ENCODE measurements at places on chromosomes 5 and 9.

DNA sequence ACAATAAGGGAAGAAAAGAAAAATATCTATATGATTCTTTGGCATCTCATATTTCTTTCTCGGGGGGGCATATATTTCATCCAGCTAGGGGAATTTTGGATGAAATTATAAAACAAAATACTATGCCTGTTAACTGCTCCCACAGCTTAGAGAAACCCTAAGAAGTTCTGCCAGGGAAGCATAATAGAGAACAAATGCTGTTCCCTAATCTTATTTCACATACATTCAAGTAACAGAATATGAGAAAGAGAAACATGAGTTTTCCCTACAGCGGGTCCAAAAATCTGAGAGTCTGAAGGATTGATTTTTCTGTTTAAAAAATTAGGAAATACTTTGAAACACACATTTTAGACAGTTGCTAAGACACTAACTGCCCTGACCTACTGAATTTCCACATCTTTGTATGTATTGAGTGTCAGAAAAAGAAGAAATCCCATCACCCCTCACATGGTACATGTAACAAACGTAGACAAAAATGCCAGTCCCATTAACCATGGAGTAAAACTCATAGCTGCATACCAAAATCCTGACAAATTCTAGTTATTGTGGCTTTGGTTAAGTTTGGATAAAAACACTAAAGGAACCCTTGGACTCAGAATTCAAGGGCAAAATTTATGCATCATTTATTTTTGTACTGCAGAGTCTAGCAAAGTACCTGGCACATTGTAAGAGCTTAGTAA lies 620.2 kb upstream of the DMAC1 start:
- DNase-seq, result no peak

GRCh38 chr9:78533500-78533899 lies 236.6 kb downstream of the PSAT1 start:
- no peak for DNase-seq

DNA sequence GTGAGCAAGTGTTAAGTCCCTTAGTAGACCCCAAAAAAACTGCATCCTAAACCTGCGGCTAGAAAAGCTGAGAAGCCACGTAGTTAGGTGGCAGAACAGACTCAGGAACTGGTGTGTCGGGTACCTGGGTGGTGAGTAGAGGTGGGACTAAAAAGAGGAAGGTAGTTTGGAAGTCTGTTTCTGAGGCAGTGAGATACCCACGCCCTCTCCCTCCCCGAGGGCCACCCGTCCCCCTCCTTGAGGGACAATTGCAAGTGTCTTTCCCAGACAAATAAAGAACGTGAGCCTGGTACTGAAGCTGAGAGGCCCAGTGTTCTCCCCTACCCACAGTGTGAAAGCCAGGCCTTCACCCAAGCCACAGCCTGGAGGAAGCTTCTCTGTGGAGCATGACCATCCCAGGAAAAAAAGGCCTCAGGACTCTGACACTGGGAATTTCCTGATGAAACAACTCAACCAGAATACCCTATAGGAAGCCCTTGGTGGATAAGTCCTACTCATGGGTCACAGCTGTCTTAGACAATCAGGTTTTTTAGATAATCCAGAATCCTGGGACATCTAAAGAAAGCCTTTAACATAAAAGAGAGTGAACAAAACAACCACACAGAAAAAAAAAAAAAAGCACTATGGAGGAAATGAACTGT lies 7.0 kb upstream of the CD74 start:
- DNase-seq, result no peak

DNA sequence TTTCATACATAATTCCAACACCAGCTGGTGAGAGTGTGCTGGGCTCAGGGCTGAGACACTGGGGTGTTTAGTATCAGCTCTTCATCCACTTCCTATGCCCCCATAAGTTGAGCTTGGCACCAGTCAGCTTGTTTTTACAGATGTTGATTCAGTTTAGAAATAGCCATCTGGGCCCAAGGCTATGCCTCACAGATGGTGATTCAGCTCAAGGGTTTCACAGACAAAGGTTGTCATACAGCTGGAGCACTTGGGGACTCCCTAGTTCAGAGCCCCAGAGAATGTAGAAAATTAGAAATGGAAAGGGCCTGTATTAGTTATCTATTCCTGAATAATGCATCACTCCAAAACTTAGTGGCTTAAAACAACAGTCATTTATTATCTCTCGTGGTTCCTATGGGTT lies 10.3 kb upstream of the CRHBP start:
- no peak for DNase-seq

DNA sequence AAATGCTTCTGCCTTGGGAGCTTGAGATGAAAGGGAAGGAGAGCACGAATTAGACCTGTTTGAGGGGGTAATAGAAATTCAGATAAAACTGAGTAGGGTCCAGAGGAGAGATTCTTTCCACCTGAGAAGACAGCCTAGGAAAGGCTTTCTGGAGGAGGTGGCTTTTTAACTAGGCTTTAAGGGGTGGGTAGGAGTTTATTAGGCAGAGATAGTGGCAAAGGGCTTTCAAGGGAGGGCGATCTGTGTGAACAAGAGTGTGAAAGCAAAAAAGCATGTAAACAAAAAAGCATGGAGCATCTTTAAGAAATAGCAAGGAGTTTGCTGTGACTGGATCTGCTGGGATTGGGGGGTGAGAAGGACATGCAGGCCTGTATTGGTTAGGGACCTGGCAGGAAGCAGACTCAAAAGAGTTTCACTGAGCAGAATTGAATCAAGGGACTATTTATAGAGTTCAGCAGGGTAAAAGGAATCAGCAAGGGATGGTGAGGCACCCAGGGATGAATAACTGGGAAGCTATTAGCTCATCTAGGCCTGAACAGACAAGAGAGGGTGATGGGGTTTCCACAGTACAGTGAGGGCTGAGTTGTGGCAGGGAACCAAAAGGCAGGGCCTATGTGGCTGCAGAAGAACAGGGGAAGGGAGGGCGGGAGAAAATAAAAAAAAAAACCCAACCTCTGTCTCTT lies 18.8 kb downstream of the SLC1A1 start:
- DNase-seq, result peak; percentile 15

GRCh38 chr9:18795947-18796671 lies 236.9 kb downstream of the SAXO1 start:
- peak; percentile 73 for DNase-seq

GRCh38 chr9:77969083-77969482 lies 62.5 kb downstream of the GNAQ start:
- DNase-seq, result no peak

DNA sequence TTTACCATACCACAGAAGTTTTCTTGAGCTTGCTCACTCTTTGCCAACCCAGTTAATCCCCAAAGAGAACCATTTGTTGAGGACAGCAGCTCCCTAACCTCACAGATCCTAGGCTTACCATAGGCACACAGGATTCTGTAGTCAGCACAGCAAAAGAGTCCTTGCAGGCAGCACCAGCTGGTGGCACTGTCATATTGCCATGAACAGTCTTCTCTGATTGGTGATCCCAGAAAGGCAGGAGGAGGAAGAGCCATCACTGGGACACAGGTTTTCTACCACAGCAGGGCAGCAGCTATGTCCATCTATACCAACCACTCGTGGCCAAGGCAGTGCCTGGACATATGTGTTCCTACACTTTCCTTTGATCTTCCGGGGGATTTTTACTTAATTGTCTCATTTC lies 297.1 kb upstream of the CD180 start:
- peak; percentile 83 for DNase-seq

DNA sequence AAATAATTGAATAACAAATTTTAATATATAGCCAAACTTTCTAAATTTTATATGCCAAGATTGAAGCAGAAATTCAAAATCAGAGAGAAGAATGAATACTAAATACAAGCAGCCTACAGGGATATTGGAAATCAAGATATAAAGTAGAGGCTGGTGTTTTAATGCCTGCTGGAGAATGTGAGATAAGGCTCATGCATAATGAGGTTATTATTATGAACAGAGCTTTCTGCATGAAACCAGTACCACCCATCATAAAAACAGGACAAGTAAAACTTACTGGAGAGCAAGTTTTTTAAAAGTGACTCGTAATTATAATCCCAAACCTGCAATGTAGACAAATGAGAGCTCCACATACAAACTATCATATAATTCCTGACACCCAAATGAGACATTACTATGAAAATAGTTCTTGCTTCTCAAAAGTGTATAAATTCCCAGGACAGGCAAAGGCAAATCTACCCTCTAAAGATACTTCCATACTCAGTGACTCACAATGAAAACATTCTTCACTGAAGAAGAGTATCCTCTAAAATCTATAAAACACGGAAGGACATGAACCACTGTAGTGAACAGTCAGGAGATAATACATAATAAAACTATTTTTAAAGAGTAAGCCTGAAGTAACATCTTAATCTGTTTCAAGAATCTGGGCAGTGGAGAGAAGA lies 532.0 kb upstream of the GRAMD2B start:
- DNase-seq, result no peak

DNA sequence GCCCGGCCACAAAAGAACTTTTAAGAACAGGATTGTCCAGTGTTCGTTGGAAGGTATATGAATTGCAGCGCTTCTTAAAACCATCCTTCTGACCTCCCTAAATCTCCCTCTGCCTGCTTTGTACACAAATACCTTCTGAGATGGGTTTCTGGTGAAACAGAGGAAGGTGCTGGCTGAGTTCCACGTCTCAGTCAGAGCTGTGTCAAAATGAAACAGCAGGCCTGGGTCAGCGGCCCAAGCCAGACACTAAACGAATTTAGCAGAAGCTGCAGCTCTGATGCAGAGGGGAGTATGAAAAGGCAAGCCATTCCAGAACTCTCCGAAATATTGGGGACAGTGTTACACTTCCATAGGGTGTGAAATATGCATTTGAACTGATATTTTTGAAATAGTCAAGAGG lies 37.8 kb upstream of the CRB2 start:
- DNase-seq, result no peak

- no peak for DNase-seq
Observed at GRCh38 chr9:92764381-92764987, at the start of gene BICD2. BICD2 (minus strand) TSS chr9:92764833; CDS start chr9:92764744, 89 bp downstream.

GRCh38 chr9:129505270-129505902 lies 115.5 kb downstream of the C9orf50 start:
- DNase-seq, result no peak

DNA sequence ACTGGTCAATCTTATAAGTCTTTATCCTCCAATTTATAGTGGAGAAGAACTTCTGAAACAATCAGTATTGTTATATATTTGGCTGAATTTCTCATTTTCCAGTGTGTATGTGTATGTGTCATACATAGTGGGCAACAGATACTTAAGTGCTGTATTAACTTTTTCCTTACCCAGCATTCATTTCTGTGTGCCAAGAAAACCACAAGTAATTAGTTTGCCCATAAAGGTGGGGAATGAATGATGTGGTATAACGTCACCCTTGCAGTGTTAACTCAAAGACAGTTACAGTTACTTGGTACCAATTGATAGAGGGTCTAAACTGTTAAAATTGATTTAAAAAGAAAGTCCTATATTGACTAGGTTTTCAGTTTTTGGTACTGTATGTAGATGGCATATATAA lies 2.0 kb downstream of the OGN start:
- no peak for DNase-seq

DNA sequence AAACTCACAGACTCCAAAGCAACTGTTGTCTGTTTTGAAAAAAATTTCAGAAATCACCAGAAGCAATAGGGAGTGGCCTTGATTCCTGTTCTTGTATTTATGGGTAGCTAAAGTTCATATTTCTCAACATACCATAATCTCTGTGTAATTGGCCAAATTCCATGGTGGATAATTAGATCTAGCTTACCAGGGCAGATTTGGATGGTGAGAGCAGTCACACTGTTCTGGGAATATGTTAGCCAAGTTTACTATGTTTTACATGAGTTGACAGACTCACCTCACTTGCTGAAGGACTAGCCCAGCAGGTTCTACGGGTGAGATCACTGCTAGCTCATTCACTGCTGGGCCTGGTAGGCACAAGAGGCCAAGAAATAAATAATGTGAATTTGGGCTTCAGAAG lies 32.7 kb upstream of the CDKN2B start:
- no peak for DNase-seq

DNA sequence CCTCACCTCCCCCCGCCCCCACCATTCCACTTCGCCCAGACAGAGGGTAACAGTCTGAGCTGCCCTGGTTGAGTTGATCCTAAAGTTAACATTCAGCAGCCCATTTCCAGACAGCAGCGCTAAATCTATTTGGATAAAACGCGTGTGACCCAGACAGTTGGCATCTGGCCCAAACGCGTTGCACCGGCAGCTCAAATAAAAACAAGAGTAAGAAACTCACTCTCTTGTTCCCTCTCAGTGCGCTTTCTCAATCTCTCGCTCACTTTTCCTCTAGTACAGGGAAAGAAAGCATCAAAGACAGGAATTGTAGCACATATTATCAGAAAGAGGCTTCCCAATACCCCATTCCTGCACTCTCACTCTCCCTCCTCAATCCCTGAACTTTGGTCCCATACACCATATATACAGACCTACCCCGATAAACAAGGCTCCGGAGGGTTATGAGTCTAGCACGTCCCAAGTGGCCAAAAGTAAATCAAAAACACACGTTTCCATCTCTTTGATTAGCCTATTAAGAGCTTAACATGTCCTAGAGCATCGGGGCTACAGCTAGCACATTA lies 1.3 kb downstream of the ADAMTS6 start:
- DNase-seq, result peak; percentile 9

GRCh38 chr9:89219637-89220036 lies 41.0 kb upstream of the SHC3 start:
- no peak for DNase-seq

GRCh38 chr5:179253730-179254129 lies 91.5 kb downstream of the ADAMTS2 start:
- no peak for DNase-seq

- DNase-seq, result no peak
Observed at GRCh38 chr9:112174965-112175795, at the start of gene SUSD1. SUSD1 (minus strand) TSS chr9:112175297; CDS start chr9:112175235, 62 bp downstream.

DNA sequence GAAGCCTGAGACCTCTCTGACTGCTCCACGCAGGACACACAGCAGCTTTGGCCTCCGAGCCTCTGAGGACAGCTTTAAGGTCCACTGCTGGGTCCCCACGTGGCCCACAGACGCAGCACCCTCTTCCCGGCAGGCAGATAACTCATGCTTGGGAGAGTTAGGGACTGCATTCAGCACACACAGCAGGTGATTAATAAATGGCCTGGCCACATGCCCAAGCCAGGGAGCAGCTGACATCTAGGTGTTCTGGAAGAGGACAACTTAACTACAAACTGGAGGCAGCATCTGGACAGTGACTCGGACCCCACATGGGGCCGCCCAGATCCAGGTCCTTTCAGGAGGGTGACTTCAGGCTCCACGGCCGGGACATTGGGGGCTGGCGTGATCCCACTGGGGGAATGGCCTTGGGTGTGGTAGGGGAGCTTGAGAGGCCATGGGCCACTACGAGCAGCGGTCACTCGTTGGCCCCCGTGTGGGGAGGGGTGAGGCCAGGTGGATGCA lies 11.3 kb downstream of the NINJ1 start:
- DNase-seq, result no peak

GRCh38 chr5:173771121-173771724 lies 116.9 kb upstream of the CPEB4 start:
- DNase-seq, result no peak

DNA sequence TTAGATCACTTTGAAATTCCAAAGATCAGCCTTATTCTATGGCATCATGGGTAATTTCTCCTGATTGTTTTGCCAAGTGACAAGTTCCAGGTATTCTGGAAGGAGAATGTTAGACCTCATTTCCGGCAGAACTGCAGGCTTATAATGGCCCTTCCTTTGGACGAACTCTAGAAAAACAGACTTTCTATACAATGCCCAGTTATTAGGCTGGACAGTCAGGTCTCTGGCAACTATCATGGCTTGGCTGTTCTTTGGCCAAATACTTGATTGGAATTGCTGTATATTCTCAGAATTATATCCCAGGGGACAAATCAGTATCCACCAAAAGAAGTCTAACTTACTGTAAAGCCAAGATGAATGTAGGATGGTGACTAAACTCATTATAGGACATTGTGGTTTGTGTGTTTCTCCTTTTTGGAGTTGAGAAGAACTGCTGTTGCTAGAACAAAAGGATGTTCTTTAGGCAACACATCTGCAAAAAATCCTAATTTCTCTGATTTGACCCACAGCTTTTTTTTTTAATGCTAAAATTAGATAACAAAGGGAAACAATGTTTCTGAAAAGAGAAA lies 69.0 kb downstream of the ADAMTSL1 start:
- no peak for DNase-seq

Measured in putamen (tissue), 1 donor.